AML-193 (cell line): ENCODE measurements at places on chromosomes 6 and 20.

DNA sequence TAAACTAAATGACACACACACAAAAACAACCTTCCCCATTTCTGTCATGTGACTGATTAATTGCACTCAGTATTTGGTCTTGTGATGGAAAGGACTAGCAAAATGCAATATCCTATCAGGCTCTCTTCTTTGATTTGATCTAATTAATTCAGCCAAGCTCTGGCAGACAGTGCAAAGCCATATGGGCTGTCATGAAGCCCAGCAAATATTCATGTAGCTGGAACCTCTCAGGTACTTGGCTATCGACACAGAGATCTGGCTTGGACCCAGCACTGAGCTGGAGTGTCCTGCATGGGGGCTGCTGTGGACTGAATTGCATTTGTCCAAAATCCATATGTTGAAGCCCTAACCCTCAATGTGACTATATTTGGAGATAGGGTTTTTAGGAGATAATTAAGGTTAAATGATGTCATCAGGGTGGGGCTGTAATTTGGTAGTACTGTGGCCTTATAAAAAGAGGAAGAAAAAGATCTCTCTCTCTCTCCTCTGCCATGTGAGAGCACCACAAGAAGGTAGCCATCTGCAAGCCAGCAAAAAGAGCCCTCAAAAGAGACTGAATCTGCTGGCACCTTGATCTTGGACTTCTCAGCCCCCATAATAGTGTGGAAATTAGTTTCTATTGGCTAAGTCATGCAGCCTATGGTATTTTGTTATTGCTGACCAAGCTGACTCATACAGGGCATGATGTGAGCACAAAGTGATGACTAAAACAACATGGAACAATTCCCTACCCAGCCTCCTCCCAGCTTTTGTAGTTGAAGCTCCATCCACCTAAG lies 77.1 kb downstream of the STMND1 start:
- DNase-seq = no peak

DNA sequence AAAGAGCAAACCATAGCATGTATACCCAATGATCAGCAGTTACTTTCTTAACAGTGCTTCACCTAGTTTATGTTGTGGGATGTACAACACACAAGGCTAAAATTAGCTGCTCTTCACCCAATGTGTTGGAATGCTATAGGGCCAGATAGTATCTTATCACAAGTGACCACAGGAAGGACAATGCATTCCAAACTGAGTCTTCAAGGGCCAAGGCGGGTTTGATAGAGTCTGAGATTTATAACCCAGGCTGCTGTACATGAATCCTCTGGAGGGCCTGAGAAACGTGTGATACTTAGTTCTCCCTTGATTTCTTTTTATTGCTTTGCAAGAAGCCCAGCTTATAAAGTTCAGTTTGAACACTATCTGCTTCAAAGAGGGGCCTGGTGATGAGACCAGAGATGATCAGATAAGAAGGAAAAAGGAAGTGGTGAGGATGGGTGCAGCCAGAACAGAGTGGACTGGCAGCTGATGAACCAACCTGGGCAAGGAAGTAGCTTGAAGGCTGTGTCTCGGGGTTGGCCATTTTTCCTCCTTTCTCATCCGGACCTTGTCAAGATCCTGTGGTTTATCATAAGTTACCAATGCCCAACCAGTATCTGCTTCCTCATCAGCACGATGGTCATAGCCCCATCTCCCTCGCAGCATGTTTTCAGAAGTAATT lies 62.2 kb upstream of the BMP2 start:
- DNase-seq = no peak

GRCh38 chr6:111157412-111157811 lies 70.1 kb downstream of the SLC16A10 start:
- no peak for DNase-seq

GRCh38 chr20:37095108-37095598 lies 644 bp downstream of the RBL1 start:
- peak; percentile 34 for DNase-seq

DNA sequence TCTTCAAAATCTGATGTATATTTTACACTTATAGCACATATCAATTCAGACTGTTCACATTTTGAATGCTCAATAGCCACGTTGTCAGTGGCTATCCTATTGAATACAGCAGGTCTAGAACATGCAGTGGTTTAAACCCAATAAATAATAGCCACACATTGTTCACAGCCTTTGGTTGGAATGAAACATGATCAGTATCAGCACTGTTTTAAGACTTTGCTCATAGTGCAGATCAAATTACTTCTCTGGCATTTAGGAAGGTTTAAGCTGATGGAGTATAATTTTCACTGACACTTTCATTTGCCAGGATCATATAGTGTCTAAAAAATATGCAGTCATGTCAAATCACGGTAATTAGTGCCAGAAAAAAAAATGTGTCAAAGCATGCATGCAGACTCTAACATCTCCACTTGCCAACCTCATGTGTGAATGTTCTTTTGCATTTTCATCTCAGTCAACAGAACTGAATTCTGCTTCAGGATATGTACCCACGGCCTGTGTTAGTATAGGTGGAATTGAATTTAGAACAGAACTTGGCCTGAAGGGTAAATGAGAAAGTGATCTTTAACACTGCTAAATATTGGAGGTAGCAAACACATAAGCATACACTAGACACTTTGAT lies 184.1 kb downstream of the SLC24A3 start:
- no peak for DNase-seq

DNA sequence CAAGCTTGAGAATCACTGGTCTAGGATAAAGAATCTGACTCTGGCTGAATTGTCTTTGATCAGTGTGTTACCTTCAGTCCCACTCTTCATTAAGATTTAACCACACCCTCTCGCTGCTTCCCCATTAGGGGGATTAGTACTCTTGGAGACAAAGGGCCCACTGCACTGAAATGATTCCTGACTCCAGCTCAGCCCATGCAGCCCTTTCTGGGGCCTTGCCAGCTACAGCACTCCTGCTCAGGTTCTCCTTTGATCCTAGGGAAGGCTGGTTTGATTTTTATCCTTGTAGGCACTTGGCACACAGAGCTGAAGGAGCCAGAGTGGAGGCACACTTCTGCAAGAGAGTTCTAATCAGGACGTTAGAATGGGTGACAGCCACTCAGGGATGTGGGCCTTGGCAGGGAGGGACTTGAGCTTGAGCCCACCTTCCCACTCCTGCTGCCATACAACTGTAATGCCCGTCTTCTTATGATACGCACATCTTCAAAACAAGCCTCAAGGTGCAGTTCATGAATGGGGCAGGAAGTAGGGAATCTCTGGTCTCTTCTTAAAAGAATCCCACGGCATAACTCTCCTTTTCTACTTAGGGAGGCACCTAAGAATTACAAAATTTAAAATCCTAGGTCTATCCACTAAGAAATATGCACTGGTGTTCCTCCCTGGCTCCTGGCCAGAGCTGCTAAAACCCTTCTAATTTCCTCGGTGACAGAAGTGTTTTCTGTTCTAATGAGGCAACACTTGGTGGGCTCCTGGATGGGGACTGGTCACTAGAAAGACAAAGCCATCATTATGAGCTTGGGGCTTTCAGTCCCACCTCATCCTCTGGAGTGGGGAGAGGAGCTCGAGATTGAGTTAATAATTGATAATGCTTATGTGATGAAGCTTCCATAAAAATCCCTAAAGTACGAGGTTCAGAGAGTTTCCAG lies 1.5 kb upstream of the SLA2 start:
- DNase-seq = no peak

- DNase-seq = no peak
These were observed 78.1 kb downstream of the UNC5CL start for GRCh38 chr6:40960742-40961430.

- DNase-seq = no peak
These were observed 12.0 kb downstream of the CEBPB start for GRCh38 chr20:50202677-50203076.

DNA sequence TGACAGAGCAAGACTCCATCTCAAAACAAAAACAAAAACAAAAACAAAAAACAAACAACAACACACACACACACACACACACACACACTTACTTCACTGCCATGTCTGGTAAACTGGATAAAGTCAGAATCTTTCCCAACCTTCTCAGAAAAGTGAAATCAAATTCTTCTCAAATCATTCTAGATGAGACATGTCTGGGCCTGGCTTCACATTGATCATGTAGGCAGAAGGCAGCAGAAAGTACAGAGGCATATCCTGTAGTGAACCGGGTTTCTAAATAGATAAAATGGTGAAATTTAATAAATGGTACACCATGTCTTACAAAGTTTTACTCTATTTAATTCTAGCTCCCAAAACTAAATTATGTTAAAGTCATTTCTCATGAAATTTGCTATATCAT lies 14.9 kb upstream of the MRS2 start:
- no peak for DNase-seq

GRCh38 chr20:19820555-19821211 lies 62.6 kb downstream of the RIN2 start:
- no peak for DNase-seq
